Stimulated activated CD8-positive, alpha-beta memory T cell treated with anti-CD3 and anti-CD28 coated beads, Interleukin-7, amount 100 ng/mL, for 4 hours (primary cell): ENCODE measurements at places on chromosomes 7 and 10.

- no peak for DNase-seq
These were observed 153.3 kb upstream of the INSYN2A start for GRCh38 chr10:127349737-127350136.

DNA sequence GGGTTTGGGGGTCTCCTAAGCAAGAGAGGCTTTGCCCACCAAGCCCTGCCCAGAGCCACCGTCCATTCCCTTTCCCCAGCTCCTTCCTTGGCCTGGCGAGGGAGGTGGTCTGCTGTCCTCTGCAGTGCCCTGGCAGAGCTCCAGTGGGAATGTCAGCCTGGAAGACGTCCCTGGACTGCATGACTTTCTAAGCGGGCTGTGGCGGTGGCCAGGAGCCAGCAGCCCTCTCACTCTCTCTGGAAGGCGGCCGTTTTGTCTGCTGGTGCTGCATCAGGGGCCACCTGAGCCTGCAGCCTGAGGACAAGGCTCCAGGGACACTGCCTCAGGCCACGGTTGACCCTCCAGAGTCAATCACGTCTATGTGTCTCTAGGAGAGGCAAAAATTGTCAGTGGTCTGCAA is 271.0 kb downstream of the SKAP2 start:
- DNase-seq = no peak

- DNase-seq = no peak
These were observed 103.9 kb downstream of the CFAP58 start for GRCh38 chr10:104457543-104457828.

DNA sequence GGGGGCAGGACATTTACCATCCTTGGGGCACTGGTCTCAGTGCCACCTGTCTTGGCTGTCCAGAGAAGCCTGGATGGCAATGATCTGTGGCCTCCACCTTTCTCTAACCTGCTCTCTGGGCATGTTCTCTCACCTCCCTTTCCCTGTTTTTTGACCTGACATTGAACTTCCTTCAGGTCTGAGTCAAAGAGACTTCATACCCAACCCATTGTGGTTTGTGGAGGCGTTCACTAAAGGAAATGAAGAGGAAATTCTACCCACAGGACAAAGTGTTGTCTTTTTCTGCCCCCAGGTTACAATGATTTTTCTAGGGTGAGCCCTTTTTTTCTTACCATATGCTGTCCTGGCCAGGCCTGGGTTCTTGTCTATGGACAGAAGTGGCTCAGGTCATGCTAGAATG is 76.6 kb downstream of the CYP26A1 start:
- no peak for DNase-seq

GRCh38 chr10:53088961-53089360 is 316.4 kb upstream of the MBL2 start:
- no peak for DNase-seq

- no peak for DNase-seq
These were observed 7.9 kb downstream of the CALML3 start for GRCh38 chr10:5532618-5533097.

GRCh38 chr7:107846324-107846723 is 43.3 kb upstream of the SLC26A3 start:
- no peak for DNase-seq

GRCh38 chr7:18347170-18347569 is 148.4 kb upstream of the HDAC9 start:
- DNase-seq = no peak

GRCh38 chr10:25890995-25891394 is 43.0 kb upstream of the MYO3A start:
- no peak for DNase-seq

DNA sequence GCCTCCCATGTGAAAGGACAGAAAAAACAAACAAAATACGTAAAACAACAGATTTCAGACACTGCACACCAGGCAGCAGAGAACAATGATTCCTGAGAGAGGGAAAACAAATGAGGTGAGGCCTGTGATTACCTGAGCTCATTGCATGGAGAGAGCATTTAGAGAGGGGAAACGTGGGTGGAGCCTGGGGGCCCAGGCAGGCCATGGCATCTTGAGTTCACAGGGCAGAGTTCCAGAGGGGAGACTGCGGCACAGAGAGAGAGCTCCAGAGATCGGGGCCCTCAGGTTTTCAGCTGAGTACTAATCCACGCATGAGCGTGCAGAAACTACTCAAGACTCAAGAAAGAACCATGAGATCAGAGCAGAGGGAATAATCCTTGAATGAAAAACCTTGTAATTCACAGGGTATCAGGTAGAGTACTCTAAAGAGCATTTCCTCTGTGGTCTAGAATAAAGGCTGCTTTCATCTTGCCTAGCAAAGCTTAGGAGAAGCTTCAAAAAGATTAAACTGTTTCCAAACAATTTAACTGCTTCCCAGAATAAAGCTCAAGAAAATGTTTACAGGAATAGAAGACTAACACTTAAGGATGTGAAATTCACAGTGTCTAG is 46.6 kb upstream of the ARHGAP12 start:
- DNase-seq = no peak

- DNase-seq = no peak
These were observed 210.9 kb downstream of the CREB5 start for GRCh38 chr7:28623105-28623730.

- DNase-seq = no peak
These were observed 53.9 kb upstream of the ARL4A start for GRCh38 chr7:12633582-12633981.

GRCh38 chr10:125659071-125659470 is 23.9 kb downstream of the TEX36 start:
- no peak for DNase-seq

GRCh38 chr7:157568770-157569584 is 232.2 kb downstream of the DNAJB6 start:
- peak; percentile 12 for DNase-seq

DNA sequence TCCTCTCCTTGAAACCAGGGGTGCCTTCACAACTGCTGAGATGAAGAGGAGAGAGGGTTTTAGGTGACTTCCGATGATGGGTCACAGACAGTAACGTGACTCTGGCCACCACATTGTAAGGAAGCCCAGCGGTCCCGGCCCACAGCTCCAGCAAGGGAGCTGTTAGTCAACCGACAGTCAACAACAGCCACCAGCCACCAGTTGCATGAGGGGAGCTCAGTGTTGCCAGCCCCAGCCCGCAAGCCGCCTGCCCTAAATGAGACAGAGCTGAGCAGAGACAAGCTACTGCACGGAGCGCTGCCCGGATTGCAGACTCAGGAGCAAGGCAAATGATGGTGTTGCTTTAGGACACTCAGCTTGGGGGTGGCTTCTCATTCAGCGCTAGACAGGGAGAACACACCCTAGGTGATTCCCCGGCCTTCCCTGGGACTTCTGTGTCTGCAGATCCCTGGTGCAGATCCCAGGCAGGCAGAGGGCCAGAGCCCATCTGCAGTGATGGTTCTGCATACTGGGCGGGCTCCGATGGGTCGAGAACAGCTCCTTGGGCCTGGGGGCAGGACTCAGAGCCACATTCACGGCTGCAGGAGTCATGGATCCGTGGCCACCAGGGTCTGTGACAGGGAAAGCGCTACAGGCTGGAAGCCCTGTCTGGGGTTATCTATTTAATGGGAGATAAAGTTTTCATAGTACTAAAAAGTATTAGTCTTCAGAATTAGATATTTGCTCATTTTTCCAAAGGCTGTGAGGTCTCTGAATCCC is 14.3 kb upstream of the RET start:
- no peak for DNase-seq
